ENCODE measurements at places on chromosomes 16 and 17.

DNA sequence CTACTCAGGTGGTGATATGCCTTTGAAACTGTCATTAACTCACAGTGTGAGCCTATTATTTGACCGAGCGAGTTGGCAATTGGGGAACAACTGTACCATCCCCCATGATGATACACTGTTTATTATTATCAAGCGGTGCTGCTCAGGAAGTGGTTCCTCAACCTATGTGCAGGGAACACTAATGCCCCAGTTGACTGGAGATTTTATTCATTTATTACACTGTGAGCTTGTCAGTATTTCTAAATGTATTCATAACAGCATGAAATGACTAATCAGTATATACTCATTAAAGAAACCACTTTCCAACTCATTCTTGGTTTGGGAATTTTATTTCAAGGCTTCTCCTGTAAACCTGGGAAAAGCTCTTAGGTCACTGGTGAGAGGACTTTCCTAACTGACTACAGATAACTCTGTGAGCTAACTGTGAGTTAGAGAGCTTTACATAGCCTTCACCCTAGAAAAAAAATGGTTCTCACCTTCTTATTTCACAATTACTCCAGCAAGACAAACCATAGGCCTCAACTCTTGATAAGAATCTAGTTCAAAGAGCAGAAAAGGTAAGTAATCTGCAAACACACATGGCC, 42.4 kb downstream of the NXPH3 start:
- no peak for DNase-seq

DNA sequence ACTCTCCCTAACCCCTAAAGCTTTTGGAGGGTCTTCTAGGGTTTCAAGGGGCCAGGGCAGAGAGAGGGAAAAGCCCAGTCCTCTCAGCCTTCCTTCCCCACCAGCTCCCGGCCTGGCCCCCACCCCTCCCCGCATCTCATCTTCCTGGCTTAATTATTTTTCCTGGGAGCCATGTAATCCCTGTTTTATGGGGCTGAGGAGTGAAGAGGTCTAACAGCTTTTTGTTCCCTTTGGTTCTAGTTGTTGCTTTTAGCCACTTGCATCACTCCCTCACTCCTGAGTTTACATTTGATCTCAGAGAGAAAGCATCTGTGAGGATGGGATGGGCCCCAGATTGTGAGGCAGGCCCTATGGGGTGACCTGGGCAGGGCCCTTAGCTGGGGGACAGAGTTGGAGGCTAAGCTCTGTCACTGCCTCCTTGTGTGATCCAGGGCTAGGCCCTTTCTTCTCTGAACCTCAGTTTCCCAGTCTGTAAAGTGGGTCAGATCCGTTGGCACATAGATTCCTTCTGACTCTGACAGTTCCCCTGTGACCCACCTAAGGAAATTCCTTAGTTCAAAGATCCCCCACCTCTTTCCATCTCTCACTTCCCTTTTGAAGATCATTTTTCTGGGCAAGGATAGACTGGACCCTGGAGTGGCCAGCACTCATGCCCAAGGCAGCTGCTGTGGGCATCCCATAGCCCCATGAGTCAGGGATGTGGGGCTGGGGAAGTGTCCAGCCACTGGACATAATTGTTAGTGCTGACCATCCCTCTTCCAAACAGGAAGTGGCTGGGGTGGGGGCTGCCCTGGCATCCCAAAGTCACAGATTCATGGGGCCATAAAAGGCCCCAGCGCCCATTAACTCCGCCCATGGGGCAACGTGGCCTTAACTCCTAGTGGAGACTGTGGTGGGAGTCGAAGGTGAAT, 20.1 kb downstream of the UNC119 start:
- DNase-seq, result no peak

- DNase-seq, result no peak
Measured at GRCh38 chr16:3645504-3646347, 8.8 kb upstream of the DNASE1 start.

DNA sequence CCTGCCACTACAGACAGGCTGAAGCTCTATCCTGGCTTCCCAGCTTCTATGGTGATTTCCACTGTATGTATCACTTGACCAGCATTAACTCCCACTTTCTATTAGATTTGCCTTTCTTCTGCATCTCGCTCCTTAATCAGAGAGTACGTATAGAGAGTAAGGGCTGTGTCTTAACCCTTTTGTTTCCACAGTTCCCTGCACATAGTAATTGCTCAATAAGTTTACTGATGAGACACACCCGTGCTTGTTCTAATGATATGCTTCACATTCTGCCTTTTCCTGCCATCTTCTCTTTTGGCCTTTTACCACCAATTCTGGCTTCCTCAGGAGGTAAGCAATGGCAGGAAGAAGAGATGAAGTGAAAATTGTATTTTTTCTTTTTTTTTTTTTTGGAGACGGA, 20.6 kb upstream of the USP36 start:
- DNase-seq, result no peak

DNA sequence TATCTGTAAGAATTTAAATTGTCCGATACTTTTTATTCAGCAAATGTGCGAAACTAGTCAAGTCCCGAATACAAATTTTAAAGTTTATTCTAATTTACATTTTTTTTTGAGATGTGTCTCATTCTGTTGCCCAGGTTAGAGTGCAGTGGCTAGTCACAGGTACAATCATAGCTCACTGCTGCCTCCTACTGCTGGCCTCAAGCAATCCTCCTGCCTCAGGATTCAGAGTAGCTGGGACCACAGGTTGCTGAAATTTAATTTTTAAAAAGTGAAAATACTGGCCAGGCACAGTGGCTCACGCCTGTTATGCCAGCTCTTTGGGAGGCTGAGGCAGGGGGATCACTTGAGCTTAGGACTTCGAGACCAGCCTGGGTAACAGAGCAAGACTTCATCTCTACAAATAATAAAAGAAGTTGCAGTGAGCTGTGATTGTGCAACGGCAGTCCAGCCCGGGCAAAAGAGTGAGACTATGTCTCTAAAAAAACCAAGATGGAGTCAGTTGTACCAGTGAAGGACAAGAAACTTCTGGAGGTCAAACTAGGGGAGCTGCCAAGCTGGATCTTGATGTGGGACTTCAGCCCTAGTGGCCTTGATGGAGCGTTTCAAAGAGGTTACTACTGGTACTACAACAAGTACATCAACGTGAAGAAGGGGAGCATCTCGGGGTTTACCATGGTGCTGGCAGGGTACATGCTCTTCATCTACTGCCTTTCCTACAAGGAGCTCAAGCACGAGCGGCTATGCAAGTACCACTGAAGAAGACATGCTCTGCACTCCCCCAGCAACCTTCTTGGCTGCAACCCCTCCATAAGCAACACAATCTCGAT, 5.6 kb downstream of the POLG2 start:
- DNase-seq, result no peak

- DNase-seq, result no peak
Measured at GRCh38 chr17:34712481-34713195, 133.3 kb downstream of the TMEM132E start.

- DNase-seq, result no peak
Measured at GRCh38 chr17:63022567-63022966, 56.5 kb downstream of the TANC2 start.

- DNase-seq, result no peak
Measured at GRCh38 chr16:307691-308312, 24.8 kb downstream of the PDIA2 start.

DNA sequence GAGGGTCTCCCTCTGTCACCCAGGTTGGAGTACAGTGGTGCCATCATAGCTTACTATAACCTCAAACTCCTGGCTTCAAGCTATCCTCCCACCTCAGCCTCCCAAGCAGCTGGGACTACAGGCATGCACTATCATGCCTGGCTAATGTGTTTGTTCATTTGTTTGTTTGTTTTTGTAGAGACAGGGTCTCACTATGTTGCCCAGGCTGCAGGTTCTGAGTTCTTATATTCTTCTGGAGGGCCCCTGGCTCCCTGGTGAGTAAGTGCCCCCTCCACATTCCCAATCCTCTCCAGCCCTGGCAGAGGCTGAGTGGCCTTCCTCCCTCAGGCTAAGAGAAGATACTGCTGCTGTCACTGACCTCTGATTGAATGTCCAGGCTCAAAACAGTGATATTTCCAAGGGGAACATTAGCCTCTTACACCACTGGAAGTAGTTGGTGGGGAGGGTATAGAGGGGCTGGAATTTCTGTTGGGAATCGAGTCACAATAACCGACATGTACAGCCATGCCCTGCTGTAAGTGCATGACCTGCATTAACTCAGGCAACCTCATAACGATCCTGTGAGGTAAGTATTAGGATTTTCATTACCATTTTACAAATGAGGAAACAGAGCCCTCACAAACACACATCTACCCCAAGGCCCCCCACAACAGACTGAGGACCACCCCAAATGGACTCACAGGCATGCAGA, 2.7 kb upstream of the ETV4 start:
- no peak for DNase-seq

- DNase-seq, result no peak
Measured at GRCh38 chr17:7955414-7956227, 23.6 kb downstream of the CNTROB start.

DNA sequence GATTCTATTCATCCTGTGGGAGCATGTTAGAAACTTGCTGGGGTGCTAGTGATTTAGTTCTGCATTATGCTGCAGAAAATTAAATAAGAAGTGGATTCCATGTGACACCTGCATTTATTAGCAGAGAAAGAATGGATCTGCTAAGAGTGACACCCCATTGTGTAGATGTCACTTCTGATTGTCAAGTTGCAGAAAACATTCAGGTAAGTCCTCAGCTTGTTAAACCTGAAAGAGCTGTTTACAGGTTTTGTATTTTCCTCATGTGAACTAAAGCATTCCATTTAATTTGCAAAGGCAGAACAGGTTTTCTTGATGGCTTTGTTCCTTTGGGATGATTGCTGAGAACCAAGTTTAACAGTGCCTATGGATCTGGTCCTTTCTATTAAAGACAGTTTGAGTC, 238.7 kb downstream of the ABCC12 start:
- no peak for DNase-seq

GRCh38 chr17:78977997-78978973, 1.4 kb downstream of the LGALS3BP start:
- no peak for DNase-seq

DNA sequence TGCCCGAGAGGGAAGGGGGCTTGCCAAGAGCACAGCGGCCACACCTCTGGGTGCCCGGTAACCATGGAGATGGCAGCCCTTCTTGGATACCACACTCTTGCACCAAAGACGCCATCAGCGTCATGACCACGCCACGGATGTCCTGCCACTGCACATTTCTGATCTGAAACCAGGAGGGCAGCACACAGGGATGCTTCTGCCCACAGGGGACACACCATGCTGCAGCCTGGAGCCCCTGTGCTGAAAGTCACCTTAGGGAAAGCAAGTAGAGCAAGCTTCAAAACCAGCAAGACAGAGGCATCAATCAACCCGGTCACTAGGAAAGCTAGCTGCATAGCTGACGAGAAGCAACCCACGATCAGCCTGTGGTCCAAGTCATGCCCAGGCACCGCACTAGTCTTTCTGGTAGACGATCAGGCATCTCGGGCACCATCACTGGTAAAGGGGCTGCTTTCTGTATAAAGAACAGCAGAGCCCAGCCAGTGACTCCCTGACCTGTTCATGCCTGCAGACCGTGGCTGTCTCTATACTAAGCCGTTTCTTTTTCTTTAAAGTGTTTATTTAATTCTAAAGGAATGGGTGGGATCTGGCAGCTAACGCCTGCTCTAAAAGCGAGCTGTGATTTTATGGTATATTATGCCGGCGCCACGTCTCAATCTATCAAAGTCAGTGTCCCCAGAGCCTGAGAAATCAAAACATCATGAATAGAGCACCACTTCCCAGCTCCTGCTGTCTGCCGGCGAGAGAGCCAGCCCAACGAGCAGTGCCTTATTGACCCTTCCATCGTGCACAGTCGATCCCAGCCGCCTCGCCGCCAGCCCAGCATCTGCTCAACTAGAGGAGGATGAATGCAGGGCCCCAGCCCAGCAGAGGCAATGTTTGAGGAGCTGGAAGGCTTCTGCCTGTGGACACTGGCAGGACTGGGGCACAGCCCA, 244.7 kb downstream of the RBFOX3 start:
- no peak for DNase-seq

- DNase-seq, result no peak
Measured at GRCh38 chr17:18946536-18946935, 5.4 kb upstream of the SLC5A10 start.

GRCh38 chr16:11007714-11008280, 63.4 kb downstream of the CLEC16A start:
- DNase-seq, result no peak

DNA sequence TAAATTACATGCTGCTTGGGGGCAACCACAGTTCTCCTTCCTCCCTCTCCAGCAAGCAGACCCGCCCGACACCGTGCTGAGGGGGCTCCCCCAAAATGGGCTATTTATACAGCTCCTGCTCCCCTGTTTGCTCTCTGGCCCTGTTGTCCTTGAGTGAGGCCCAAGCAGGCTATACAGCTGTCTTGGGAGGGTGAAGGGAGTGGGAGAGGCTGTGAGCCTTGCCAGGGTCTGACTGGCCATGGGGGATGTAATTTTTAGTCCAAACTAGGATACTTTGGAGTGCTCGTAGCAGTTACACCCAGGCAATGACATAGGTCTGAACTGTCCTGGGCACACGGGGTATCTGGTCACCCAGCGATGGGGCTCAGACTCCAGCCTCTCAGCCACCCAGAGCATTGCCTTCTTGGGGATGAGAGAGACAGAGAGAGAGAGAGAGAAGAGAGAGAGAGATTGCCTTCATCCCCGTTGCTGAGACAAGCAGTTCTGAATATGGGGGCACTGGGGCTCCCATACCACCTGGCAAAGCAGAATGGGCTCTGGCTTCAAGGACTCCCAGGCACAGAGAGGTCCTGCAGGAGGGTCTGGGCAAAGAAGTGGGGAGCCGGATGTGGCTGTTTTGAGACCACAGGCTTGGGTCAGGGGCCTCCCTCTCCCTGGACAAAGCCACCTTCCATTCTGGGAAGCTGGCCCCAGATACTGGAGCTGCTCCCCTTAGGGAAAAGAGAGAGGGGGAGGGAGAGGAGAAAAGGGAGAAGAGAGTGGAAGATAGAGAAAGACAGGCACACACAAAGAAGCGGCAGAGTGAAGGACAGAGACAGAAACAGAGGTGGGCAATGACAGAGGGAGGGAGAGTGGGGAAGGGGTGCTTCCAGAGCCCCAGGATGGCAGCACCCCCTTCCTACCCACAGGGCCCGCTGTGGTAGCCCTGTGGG, 10.7 kb upstream of the TMEM92 start:
- no peak for DNase-seq

DNA sequence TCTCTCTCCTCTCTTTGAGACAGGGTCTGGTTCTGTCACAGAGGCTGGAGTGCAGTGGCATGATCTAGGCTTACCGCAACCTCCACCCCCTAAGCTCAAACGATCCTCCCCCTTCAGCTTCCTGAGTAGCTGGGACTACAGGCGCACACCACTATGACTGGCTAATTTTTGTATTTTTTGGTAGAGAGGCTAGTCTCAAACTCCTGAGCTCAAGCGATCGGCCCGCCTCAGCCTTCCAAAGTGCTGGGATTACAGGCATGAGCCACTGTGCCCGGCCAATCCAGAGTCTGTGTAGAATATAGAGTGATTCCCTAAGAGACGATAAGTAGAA, 65.8 kb upstream of the RPH3AL start:
- no peak for DNase-seq
